GM19239 (cell line): ENCODE measurements at places on chromosomes 11 and 22.

DNA sequence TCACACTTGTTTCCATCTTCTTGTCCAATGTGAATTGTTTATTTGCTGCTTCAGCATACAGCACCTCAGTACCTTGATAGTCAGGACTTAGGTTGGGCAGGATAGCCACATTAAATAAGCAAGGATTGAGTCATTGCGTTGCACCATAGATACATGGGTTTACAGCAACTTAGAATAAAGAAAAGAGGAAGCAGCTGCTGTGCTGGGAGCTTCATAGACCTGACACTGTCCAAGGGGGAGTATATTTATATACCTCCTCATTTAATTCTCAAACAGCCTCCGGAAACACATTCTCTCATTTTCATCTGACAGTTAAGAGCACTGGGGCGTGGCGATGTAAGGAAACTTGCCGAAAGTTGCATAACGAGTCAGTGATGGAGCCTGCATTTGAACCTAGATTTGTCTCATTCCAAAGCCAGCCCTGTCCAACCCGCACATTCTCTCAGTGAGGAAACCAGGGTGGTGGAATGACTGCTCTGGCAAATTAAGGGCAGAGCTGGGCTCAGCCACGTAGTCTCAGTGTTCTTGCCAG lies 42.2 kb downstream of the UBASH3B start:
- no peak for DNase-seq

GRCh38 chr11:104337273-104337672 lies 173.3 kb upstream of the PDGFD start:
- DNase-seq = no peak

DNA sequence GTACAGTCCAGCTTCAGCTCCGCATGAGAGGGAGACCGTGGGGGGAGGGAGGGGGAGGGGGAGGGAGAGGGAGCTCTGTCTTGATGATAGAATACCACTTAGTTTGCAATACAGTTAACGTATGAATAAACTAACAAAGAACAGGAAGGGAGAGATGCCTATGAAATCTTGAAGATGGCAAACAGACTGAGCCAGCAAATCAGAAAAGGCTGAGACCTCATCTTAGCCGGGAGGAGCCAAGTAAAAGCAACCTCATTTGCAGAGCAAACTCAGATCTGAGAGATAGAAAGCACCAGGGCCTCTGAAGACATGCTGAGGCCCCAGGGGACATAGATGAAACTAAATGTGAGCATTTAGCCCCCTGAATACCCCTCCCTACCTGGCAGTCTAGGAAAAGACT lies 23.0 kb downstream of the APLP2 start:
- no peak for DNase-seq

- no peak for DNase-seq
These were observed 657.7 kb downstream of the OPCML start for GRCh38 chr11:132874638-132875037.

DNA sequence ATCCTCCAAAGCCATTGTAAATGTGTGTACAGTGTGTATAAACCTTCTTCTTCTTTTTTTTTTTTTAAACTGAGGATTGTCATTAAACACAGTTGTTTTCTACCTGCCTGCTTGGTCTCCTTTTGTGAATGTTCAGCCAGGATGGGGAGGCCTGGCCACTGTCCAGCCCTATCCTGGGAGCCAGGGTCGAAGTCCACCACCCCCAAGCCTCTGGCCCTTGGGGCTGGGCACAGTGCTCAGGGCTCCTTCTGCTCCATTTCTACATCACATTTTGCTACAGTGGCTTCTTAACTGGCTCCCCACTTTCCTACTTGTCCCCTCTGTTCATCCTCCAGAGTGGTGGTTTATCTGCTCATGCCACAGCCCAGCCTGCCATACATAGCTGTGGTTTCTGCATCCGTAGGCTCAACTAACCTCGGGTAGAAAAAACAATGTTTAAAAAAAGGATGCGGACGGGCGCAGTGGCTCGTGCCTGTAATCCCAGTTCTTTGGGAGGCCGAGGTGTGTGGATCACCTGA lies 2.5 kb upstream of the SMARCB1 start:
- no peak for DNase-seq

- no peak for DNase-seq
These were observed 33.6 kb downstream of the MACROD1 start for GRCh38 chr11:64132191-64132771.

DNA sequence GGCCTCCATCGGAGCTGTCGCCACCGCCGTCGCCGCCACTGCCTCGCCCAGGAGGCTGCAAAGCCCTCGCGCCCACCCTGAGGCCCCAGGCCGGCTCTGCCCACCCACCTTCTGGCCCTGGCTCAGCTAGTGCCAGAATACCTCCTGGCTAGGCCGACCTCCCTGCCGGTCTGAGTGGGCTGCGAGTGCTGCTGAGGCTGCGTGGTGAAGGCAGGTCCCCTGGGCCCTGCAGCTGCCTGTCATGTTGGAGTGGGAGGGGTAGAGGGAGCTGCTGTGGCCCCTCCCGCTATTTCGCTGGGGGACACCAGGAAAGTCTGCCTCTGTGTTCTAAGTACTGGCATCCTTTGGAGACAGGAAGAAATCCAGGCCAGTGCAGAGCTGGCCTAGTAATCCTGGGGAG lies 34.2 kb downstream of the LRRC10B start:
- DNase-seq = no peak

- no peak for DNase-seq
These were observed 119.8 kb upstream of the ANO1 start for GRCh38 chr11:69958308-69958707.

- no peak for DNase-seq
These were observed 21.2 kb downstream of the PACSIN2 start for GRCh38 chr22:42993651-42994275.

GRCh38 chr11:34501500-34501899 lies 12.1 kb downstream of the ELF5 start:
- DNase-seq = no peak

- DNase-seq = no peak
These were observed 87.2 kb downstream of the CWF19L2 start for GRCh38 chr11:107370390-107370789.

DNA sequence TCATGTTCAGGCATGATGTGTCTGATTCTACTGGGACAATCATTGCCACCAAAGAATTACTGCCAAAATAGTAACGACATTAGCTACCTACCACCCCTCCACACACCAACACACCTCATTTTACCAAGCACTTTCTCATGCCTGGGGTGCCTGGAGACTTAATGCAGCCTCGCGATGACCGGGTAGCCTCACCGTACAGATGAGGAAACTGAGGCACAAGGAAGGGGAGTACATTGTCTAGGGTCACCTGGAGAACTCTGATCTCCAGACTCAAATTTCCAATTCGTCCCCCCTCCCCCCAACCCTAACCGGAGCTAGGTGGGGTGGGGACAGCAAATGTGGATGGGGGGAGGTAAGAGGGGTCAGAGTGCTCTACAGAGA lies 2.7 kb upstream of the RTN4RL2 start:
- DNase-seq = no peak
